ENCODE measurements at places on chromosomes 5 and 9.
A peak's percentile ranks its signal among the peaks of the same experiment; 100 is the strongest.

DNA sequence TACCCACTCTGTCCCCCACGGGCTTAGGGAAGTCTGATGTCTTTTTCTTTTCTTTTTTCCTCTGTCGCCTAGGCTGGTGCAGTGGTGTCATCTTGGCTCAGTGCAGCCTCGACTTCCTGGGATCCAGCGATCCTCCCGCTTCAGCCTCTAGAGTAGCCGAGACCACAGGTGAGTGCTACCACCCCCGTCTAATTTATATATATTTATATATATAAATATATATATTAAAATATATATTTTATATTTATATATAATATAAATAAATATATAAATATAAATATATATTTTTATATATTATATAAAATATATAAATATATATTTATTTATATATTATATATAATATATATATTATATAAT lies 3.3 kb upstream of the ANXA2R start:
- no peak for DNase-seq

GRCh38 chr9:130177898-130178805 lies 5.9 kb downstream of the NCS1 start:
- DNase-seq, result no peak

GRCh38 chr9:90088856-90089255 lies 484.0 kb downstream of the GADD45G start:
- no peak for DNase-seq

DNA sequence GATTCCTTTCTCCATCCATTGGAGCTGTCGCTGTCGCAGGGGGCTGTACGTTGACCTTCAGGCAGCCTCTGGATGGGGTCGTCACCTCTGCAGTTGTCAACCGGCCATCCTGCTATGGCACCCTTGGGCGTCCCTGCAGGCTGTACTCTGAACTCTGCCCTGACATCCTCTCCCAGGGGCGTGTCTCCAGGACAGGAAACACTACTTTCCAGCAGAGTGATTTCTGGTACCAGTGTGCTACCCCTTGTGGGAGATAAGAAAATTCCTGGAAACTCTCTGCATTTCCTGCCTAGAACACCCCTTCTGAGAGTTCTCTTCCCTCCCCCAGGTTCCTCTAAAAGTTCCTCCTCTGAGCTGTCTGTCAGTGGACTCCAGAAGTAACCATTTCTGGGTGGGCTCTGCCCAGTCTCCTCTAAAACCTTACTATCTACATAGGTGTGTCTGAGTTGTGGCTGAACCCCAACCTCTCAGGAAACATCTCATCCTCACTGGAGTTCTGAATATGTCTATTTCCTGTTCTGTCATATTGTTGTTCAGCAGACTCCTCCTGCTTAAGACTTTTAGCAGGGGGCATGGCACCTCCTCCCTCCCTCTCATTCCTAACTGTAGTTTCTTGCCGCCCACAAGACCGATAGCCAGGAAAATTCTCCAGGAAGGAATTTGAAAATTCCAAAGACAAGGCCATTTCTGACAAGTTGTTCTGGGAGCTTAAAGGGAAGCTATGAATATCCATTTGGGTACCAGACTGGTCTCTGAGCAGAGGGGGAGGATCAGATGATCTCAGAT lies 145.3 kb upstream of the RASEF start:
- DNase-seq, result no peak

DNA sequence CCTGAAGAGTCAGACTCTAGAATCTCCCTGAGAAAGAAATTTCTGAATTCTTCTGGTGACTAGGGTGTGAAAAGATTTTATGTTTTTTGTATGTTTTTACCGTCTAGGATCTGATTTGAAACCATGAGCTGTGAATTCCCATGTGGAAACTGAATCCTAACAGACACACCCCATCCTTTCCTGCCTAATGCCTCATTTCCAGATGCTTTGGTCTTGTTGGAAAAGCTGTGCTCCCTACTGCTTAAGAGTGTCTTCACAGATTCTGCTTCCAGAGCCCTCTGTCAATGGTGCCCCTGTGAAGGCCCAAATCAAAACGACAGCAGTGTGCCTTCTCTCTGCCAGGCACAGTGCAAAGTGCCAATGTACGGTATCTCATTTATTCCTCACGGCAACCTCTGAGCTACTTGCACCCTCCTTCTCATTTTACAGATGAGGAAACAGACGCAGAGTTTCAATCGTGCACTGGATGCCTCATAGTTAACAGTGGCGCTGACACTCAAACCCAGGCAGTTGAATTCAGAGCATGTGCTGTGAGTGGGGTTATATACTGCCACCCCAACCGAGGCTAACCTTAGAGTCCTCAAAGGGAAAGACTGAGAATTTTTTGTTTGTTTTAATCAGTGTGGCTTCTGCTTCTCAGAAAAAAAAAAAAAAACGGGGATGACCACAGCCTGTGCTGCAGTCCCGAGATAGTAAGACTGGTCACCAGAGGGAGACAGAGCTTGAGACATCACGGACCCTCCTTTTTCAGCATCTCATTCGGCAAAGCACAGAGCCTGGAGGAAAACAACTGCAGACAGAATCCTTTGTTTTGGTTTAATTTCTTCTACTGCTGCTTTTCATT lies 188.4 kb downstream of the SNCAIP start:
- DNase-seq, result peak; percentile 2

DNA sequence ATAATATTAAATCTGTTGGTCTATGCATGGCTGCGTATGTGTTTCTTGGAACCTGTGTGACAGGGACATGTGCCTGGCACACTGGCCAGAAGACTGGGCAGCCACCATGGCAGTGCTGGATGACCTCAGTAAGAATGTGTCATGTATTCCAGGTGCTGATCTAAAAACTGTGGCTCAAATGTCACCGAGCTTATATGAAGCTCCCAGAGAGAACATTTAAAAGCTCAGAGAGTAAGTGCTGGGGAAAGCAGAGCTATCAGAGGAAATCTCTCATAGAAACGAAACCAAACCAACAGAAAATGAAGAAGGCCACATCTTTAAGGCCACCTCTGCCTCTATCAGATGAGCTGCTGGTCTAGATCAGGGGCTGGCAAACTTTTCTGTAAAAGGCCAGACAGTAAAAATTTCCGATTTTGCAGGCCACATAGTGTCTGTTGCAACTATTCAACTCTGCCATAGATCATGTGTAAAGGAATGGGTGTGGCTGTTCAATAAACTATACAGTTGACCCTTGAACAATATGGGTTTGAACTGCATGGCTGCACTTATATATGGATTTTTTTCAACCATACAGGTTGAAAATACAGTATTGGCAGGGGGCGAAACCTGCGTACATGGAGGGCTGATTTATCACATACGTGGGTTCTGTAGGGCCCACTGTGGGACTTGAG lies 31.8 kb downstream of the TSTD2 start:
- no peak for DNase-seq

- DNase-seq, result no peak
Measured at GRCh38 chr9:91017245-91017644, 215.6 kb downstream of the SYK start.

GRCh38 chr5:137573376-137573775 lies 74.2 kb upstream of the SPOCK1 start:
- DNase-seq, result no peak

DNA sequence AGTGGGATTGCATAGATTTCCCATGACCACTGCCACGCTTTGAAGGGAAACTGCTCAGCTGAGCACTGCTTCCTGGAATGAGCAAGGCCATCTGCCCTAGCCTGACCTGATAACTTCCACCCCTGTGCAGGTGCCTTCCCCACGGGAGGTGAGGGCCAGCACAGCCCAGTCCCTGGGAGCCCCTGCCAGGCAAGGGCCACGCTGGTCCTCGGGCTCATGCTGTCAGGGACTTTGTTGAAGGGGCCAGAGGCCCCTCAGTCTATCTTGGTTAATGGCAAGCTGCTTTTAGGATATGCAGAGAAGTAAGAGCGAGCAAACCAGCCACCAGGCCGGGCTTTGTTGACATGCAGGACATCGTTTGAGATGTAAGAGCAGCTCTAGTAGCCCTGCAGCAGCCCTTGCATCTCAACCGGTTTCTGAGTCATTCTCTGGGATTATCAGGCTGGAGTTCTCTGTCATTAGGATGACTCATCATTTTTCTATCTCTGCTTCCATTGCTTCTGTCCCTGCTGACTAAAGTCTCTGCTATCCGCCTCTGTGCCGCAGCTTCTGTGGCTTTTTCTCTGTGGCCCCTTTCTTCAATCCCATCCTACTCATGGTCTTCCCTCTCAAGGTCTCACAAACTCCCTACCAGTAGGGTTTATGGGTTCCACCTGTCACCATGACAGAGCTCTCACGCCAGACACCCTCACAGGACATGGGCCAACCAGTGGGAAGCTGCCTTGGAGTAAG lies 30.6 kb upstream of the IQGAP2 start:
- no peak for DNase-seq

- DNase-seq, result no peak
Measured at GRCh38 chr5:54438620-54439389, 16.7 kb upstream of the HSPB3 start.

DNA sequence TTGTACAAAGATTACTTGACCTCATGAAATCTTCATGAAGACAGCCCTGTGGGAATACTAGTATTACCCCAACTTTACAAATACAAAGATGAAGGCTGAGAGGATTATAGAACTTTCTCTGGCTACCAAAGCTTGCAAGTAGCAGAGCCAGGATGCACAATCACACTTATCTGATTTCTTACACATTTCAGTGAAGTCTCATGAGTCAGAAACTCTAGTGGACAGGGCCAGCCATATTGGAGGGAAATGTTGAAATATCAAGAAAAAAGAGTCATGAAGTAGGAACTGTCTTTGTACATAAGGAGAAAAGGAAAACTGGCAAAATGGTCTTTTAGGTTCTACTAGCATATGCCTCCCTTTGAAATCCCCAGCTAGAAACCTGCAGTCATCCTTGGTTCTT lies 369.6 kb upstream of the WWC1 start:
- DNase-seq, result no peak

GRCh38 chr5:109693535-109694400 lies 4.0 kb downstream of the MAN2A1 start:
- no peak for DNase-seq

- no peak for DNase-seq
Measured at GRCh38 chr9:87008667-87009066, 61.4 kb upstream of the GAS1 start.

Measured in activated CD4-positive, alpha-beta T cell treated with anti-CD3 and anti-CD28 coated beads for 48 hours (primary cell).